ENCODE measurements at places on chromosomes 7 and 10.

GRCh38 chr10:36023939-36024338, 381.8 kb upstream of the FZD8 start:
- DNase-seq, result no peak

- DNase-seq, result no peak
Observed at GRCh38 chr10:58773341-58773740, 260.7 kb downstream of the BICC1 start.

- DNase-seq, result no peak
Observed at GRCh38 chr7:17239046-17239445, 59.4 kb upstream of the AHR start.

DNA sequence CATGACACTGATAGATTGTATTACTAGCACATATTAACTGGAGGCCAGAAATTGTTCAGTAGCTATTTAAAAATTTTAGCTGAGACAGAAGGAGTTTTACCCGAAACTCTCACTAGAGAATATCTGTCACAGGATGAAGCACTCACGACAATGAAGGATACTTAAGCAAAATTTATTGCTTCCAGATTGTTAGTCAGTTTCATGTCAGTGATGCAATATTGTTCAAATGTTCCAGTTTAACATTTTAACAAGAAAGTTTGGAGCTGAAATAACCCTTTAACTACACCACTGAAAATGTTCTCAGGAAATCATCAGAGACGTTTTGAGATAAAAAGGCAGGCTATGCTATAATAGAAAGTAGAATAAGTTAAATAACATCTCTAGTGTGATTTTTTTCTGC, 15.0 kb upstream of the CADPS2 start:
- no peak for DNase-seq

- peak; percentile 25 for DNase-seq
Observed at GRCh38 chr10:43121444-43121843, 16.8 kb upstream of the CSGALNACT2 start.

DNA sequence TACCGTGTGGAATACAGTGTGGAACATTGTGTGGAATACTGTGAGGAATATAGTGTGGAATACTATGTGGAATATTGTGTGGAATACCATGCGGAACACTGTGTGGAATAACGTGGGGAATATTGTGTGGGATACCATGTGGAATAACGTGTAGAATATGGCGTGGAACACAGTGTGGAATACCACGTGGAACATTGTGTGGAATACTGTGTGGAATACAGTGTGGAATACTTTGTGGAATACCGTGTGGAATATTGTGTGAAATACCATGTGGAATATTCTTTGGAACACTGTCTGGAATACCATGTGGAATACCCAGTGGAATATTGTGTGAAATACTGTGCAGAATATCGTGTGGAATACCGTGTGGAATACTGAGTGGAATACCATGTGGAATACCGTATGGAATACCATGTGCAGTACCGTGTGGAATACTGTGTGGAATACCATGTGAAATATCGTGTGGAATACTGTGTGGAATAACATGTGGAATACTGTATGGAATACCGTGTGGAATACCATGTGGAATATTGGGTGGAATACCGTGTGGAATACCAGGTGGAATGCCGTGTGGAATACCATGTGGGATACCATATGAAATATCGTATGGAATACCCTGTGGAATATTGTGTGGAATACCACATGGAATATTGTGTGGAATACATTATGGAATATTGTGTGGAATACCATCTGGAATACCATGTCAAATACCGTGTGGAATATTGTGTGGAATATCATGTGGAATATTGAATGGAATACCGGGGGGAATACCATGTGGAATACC, 133.1 kb upstream of the CHST15 start:
- DNase-seq, result no peak

- DNase-seq, result no peak
Observed at GRCh38 chr10:19097151-19097550, 48.5 kb downstream of the MALRD1 start.

DNA sequence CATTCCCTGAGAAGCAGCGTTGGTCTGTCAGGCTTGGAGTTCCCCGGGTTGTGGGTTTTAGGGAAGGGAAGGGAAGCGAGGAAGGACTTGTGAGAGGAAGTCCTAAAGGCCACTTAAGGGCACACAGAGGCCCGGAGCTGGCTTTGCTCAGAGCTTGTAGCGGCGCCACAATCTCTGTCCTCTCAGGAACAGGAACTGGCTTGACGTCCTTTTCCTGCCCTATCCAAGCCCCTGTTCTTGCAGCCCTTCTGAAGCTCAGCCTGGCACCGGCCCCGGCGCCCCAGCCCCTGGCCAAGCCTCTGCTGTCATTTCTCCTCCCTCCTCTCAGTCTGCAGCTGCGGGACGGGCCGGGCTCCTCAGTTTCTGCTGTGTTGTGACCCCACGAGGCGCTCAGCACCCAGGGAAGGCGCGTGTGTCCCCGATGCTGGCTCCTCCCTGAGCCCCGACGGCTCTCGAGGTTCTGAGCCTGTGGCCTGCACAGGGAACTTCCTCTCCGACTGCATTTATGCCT, at the start of gene GIMAP8:
Gene GIMAP8, plus strand, starts transcription at position 140 of the 511 bp plus-strand sequence. CDS start 16,069 bp downstream, outside the sequence.
- peak; percentile 67 for DNase-seq

DNA sequence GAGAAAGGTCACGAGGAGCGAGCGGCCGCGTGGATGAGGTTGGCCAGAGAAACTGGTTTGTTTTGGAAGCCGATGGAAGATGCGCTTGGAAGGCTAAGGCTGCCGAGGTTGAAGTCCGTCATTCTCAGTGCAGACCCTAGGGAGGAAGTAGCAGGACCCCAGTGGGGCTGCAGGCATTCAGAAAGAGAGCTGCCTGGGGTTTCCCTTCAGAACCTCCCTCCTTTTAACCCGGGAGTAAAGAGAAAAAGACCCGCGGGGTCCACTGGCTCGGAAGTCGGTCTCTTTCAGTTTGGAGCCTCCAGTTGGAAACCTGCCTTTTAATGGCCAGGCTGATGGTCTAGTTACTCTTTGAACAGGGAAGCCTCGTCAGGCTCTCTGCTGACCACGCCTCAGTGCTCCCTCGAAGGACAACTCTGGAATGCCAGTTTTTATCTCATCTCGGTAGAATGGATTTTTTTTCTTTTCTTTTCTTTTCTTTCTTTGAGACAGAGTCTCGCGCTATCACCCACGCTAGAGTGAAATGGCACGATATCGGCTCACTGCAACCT, 188.6 kb downstream of the CUX1 start:
- no peak for DNase-seq

DNA sequence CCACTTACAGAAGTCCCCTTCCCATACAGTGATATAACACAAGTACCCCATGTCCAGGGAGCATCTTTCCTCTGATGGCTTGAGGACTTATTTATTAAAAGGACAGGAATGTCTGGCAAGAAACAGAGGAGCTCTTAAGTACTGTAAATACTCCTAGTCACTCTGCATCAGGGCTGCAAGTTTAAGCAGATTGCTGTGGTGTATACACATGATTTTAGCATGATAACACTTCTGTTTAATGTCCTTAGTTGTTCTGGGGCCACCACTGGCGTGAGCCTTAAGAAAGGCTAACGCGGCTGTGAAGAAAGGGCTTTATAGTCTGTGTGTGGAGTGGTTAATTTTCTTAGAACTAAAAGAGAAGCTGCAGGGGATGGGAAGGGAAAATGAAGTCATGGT, 65.7 kb downstream of the GBF1 start:
- DNase-seq, result no peak

GRCh38 chr10:36888925-36889573, 236.3 kb upstream of the ANKRD30A start:
- peak; percentile 25 for DNase-seq

DNA sequence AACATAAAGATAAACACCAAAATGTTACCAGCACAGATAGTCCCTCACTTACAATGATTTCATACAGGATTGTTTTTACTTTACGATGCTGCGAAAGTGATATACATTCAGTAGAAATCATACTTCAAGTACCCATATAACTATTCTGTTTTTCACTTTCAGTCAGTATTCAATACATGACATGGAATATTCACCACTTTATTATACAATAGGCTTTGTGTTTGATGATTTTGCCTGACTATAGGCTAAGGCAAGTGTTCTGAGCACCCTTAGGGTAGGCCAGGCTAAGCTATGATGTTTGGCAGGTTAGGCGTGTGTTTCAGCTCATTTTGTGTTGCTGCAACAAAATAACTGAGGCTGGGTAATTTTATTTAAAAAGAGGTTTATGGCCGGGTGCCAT, 155.0 kb downstream of the RTKN2 start:
- DNase-seq, result no peak

GRCh38 chr7:37198906-37199485, 249.7 kb downstream of the ELMO1 start:
- DNase-seq, result peak; percentile 63

DNA sequence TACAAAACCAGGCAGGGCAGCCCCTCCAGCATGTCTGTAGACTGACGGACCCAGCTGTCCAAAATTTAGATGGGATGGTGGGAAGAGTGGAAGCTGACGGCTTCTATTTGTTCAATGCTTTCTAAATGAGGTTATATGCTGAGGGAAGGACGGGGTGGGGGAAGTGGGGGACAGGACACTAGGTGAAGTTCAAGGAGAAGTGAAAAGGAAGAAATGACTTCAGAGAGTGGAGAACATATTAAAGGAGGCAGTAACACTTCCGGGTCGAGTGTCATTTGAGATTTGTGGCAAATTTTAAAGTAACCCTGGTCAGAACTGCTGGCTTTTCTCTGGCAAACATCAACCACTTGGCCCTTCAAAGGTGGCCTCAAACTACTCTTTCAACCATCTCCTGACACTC, 9.4 kb downstream of the PIP4K2A start:
- DNase-seq, result no peak

DNA sequence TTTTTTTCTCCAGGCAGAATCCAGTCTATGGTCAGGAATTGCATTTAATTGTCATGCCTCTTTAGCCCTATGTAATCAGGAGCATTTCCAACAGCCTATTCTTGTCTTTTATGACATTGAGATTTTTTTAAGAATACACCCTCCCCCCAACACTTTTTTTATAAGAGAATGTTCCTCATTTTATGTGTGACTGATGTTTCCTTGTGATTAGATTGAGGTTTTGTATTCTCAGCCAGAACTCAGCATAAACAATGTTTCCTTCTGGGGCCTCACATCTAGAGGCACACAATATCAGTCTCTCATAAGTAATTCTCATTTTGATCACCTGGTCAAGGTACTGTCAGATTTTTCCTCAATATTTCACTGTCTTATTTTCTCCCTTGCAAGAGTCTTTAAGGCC, 193.4 kb upstream of the PDE1C start:
- DNase-seq, result no peak

DNA sequence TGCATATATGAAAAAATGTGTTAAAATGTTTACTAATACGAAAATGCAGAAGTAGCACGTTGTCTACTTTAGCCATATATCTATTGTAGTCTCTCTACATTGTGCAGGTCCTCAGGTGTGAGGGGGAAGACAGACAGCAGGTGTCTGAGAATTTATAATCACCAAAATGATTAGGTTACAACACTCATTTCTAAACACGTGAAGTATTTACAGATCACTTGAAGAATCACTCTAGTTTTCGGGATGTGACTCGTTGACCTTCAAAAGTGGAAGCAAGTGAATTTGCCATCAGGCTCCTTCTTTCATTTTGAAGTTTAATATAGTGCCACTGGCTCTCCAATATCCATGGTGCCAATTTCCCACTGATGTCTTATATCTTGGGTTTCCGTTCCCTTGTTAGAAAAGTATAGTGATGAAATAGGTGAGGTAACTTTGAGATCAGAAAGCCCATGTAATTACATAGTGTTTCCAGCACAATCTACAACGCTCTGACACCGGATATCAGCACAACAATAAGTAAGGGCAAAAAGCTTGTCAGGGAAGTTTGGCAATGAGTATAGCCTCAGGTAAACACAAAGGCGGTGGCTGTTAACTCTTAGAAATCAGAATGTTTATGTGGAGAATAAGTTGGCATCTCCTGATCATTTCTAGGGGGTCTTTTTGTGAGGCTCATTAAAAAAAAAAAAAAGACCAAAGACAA, 57.5 kb upstream of the SP4 start:
- DNase-seq, result no peak

DNA sequence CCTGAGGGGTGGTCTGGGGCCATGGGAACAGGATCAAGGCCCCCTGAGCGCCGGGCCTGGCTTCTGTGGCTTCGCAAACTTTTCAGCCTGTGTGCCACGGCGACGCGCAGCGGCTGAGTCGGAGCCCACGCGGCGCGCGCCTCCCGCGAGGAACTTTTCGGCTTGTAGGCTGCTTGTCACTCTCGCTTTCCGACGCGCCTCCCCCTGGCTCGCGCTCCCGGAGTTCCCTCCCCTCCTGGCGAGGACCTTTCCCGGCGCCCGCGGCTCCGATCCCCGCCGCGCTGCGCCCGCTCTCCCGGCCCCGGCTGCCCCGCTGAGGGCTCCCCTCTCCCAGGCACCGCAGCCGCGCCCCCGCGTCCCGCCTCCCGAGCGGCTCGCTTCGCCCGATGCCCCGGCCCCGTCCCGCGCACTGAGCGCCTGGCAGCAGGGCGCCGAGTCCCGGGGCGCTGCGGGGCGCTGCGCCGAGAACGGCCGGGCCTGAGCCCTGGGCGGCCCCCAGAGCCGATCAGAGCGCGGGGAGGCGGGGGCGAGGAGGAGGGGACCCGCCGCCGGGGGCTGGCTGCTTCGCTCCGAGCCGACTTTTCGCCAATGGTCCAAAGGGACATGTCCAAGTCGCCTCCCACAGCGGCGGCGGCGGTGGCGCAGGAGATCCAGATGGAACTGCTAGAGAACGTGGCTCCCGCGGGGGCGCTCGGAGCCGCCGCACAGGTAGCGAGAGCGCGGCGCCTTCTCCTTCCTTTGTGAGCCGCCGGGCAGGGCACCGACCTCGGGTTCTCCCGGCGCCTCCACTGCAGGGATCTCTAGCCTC, at the start of gene CACNB2:
Gene CACNB2, plus strand, starts transcription at position 276 of the 808 bp plus-strand sequence.
- DNase-seq, result no peak

DNA sequence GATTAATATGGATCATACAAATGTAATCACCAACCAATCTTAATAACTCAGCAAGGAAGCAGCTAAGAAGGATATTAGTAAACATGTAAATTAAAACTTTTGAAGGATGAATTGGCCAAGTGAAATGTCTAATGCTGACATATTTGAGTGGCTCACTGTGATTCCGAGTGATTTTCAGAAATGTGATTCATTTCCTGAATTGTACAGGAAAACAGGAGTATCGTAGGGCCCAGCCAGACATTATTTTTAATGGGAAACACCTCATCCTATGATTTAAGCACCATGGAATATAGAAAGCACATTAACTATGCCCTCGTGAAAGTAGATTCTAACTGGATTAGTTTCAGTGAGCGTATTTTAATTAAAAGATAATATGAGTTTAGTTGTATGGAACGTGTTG, 82.3 kb downstream of the LHFPL3 start:
- no peak for DNase-seq

DNA sequence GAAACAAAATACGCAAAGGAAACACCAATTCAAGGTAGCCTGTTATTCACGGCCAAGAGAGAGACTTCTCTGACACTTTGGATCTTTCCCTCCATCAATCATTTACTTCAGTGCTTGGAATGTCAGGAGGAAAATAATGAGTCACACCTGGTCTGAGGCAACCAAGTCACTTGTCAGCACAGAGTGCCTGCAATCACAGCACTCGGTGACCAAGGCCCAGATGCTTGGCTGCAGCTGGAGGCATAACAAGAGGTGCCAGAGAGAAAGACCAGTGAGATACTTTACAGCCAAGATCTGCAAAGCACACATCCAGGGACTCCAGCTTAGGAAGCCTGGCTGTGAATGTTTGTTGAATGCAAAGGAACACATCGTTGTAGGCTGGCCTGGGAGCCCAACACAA, 33.9 kb downstream of the ASB13 start:
- DNase-seq, result no peak

All from CD4-positive, alpha-beta T cell treated with Interleukin-1 beta for 1 hour (primary cell).